ENCODE measurements at places on chromosomes 3 and 15.

- DNase-seq: no peak
Measured at GRCh38 chr3:60979461-60980341, 271.6 kb downstream of the FHIT start.

DNA sequence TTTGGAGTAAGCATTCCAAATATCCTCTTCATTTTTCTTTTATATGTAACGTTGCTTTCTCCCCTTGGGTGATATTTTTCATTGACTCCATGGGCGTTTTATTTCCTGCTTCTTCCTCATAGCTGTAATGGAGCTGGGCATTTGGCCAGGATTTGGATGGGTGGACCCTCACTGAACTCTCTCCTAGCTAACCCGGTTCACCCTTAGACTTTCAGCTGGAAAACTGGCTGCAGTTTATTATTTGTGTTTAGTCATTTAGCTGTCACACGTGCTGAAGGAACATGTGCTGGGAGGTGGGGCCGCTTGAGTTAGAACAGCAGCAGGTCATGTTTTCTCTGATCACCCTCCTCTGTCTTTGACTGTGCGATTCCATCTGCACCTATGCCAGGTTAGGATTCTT lies 407.6 kb downstream of the ZIC1 start:
- no peak for DNase-seq

- no peak for DNase-seq
Measured at GRCh38 chr3:32733631-32734229, 48.7 kb downstream of the CNOT10 start.

DNA sequence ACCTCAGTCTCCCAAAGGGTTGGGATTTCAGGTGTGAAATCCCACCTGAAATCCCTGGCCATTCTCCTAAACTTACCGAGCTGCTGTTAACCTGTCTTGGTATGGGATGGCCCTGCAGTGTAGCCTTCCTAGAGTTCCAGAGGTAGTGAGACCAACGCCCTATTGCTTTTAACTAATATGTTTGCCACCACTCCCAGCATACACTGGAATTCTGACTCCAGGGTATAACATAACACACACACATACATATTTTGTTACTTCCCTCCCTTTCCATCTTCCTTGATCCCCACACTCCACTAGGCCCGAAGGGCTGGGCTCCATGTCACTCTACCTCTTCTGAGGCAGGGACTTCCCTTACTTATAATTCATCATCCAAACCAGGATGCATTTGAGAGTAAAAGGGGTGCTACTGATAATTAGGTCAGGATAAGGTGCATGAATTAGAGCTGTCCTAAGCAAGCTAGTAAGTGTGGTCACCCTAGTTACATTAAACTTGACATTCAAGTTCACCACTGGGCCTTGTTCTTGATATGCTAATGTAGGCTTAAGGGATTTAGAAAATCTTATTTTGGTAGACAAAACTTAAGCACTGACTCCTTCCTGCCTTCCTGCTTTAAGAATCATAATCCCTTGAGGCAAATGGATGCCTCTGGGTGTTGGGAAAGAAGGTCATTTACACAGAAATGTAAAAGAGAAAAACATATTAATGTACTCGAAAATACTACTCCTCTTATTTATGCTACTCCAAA lies 317.6 kb downstream of the MAGI1 start:
- DNase-seq: no peak

DNA sequence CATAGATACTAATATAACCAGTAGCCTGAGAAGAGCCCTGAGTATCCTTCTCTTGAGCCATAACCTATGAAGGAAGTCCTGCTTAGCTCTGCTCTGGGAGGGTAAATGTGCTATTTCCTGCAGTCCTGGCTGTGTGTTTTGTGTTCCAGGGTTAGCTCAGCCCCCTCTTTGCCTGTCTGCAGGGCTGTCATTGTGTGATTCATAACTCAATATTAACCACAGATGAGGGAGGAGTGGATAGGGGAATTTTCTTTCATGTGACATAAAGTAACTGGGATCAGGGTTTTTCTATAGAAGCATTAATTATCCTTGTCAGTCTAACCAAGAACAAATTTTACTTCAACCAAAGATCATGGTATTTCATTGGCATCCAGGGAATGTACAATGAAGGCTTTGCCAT lies 183.3 kb upstream of the ZBTB20 start:
- DNase-seq: no peak

All from cortex of kidney (tissue), 1 donor.